ENCODE measurements at places on chromosomes 12 and 14.

- DNase-seq = no peak
Measured at GRCh38 chr12:12562016-12562483, 613 bp downstream of the DUSP16 start.

GRCh38 chr12:4743046-4743445 is 22.8 kb downstream of the GALNT8 start:
- no peak for DNase-seq

DNA sequence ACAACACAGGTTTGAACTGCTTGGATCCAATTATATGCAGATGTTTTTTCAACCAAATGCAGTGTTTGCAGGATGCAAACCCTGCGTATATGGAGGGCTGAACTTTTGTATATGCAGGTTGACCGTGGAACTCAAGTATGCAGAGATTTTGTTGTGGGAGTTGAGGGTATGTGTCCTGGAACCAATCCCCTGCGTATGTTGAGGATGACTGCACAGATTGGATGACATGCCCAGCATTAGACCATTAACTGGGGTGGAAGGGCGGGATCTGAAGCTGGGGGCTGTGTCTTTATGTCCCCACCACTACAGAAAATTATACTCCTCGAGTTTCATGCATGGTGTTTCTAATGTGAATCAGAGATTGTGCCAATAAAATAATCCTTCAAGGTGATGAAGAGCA is 162.2 kb upstream of the RMST start:
- DNase-seq = no peak

DNA sequence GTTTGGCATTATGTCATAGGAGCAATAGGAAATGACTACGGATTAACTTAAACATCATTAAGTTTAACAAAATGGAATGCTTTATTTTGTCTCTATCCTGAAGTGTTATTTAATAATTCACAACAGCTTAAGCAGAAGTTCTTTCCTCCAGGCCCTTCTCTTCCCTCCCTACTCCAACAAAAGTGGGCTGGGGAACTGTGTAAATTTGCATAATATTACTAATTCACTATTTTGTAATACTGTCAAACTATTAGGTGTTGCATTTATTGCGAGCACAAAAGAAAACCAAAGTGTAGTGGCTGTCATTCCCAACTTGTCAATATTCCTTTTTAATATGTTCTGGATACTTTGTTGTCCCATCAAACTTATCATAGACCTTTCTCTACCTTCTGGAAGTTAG is 69.8 kb downstream of the ATG14 start:
- no peak for DNase-seq

DNA sequence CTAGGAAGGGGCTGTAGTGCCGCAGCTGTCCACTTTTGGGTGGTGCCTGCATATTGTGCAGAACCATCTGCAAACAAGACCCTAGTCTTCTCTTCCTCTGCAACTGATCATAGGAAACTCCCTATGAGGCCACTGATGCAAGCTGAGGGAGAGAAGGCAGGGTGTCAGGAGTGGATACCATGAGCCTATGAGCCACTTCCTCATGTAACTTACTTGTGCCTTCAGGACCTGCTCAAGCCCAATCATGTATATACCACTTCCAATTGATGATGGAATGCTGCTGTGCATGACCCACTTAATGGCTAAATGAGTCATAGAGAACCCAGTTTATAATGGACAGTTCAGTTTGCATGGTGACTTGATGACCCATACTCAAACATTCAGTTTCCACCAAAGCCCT is 107.9 kb downstream of the ALG10B start:
- no peak for DNase-seq
